ENCODE measurements at places on chromosomes 1 and 21.
A peak's percentile ranks its signal among the peaks of the same experiment; 100 is the strongest.

DNA sequence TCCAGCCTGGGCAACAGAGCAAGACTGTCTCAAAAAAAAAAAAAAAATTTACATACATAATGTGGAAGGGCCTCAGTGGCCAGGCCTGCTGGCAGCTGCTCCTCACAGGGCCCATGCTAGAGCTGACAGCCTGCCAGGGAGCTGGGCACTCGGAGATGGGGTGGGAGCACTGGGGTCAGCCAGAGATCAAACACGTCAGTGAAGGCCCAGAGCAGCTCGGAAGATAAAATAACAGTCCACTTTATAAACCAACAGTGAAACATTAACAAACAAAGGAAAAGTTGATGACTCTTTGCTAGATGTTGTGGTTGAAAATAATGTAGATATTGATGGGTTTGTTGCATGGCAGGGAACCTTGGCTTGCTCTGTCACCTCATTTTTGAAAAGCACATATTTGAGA, 42.7 kb downstream of the ATP5PF start:
- H3K4me3 ChIP-seq: no peak overlapping the region
- DNase-seq: no peak
- H3K4me1 ChIP-seq: no peaks in the 10 kb centered on the region
- H3K27ac ChIP-seq: no peak overlapping the region
- H3K27me3 ChIP-seq: no peaks in the 10 kb centered on the region

GRCh38 chr1:42955311-42956063, 3.2 kb downstream of the SLC2A1 start:
- DNase-seq: no peak
- no peak overlapping the region for H3K4me3 ChIP-seq
- no peak overlapping the region for H3K27ac ChIP-seq
- H3K27me3 ChIP-seq: no peaks in the 10 kb centered on the region
- H3K4me1 ChIP-seq: peaks cover 67% of the 10 kb centered on the region

- no peak overlapping the region for H3K27ac ChIP-seq
- H3K4me1 ChIP-seq: peaks cover 49% of the 10 kb centered on the region
- H3K36me3 ChIP-seq: peaks cover 44% of the 10 kb centered on the region
Observed at GRCh38 chr1:2232255-2232915, 4.3 kb downstream of the SKI start.

- H3K4me1 ChIP-seq: peaks cover 26% of the 10 kb centered on the region
- H3K4me3 ChIP-seq: no peak overlapping the region
- no peaks in the 10 kb centered on the region for H3K27me3 ChIP-seq
- DNase-seq: no peak
Observed at GRCh38 chr21:42236014-42236413, 17.1 kb downstream of the ABCG1 start.

DNA sequence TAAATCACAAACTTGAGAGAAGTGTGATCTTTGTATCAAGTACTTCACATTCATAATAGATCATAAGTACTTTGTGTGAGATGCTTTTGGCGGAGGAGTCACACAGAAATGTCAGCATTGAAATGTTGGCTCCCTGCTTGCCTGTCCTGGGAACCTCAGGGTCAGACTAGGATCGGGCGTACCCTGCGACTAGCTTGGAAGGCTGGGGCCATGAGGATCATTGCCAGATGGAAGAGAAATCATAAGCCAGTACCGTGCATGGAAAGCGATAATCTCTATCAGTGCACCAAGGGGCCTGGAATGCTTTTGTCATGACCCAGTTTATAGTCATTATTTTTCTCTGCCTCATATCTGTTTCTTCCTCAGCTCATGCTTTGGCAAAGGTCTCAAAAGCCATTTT, 35.5 kb downstream of the MTR start:
- DNase-seq: no peak
- no peak overlapping the region for H3K4me3 ChIP-seq
- no peaks in the 10 kb centered on the region for H3K27me3 ChIP-seq
- H3K4me1 ChIP-seq: no peaks in the 10 kb centered on the region

GRCh38 chr1:73359001-73359400, 839.0 kb downstream of the LRRIQ3 start:
- H3K4me1 ChIP-seq: no peaks in the 10 kb centered on the region
- no peaks in the 10 kb centered on the region for H3K36me3 ChIP-seq
- no peak for DNase-seq
- no peak overlapping the region for H3K4me3 ChIP-seq
- no peak overlapping the region for H3K27ac ChIP-seq
- no peaks in the 10 kb centered on the region for H3K27me3 ChIP-seq

- no peak overlapping the region for H3K4me3 ChIP-seq
- no peaks in the 10 kb centered on the region for H3K27me3 ChIP-seq
- DNase-seq: no peak
- H3K4me1 ChIP-seq: peaks cover 12% of the 10 kb centered on the region
Observed at GRCh38 chr1:1083416-1084371, 9.6 kb upstream of the RNF223 start.

DNA sequence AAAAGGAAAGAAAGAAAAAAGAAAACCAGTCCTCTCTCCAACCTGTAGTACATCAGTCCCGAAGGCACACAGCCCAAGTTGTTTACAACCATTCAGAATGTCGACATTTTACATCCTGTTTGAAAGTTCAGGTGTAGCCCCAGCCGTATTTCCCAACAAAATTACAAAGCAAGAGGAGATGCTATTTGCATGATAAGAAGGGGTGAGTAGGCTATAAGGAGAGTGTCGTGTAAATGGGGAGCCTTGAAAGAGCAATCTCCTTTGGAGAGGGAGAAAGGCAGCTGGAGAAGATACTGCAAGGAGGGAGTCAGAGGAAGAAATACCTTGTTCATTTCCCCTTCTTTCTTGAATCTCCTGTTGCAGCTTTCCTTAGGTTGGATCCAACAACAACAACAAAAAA, 35.5 kb upstream of the DENND1B start:
- H3K4me3 ChIP-seq: no peak overlapping the region
- no peaks in the 10 kb centered on the region for H3K4me1 ChIP-seq
- no peaks in the 10 kb centered on the region for H3K36me3 ChIP-seq
- no peak overlapping the region for H3K27ac ChIP-seq

DNA sequence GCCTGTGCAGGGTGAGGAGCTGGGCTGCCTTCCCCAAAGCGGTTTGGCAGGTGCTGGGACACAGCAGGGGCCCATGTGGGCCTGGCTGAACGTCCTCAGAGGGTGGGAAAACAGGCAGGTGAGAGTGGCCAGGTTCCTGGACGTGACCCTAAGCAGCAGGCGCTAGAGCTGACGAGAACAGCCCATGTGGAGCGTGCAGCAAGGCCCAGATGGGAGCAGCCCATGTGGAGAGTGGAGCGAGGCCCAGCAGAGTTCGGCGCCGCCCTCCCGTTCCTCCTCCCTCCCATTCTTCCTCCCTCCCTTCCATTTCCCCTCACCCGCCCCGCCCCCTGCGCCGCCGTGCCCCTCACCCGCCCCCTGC, 314.4 kb upstream of the VAMP3 start:
- H3K36me3 ChIP-seq: no peaks in the 10 kb centered on the region
- no peak overlapping the region for H3K4me3 ChIP-seq
- no peak overlapping the region for H3K27ac ChIP-seq
- H3K4me1 ChIP-seq: no peaks in the 10 kb centered on the region
- DNase-seq: no peak
- no peaks in the 10 kb centered on the region for H3K27me3 ChIP-seq

- peaks cover 23% of the 10 kb centered on the region for H3K27me3 ChIP-seq
- no peak overlapping the region for H3K4me3 ChIP-seq
- no peak overlapping the region for H3K27ac ChIP-seq
- DNase-seq: no peak
- H3K4me1 ChIP-seq: peaks cover 23% of the 10 kb centered on the region
- 0 out of 2 replicates have a peak, but pooled peaks cover 2% of the 10 kb centered on the region for H3K36me3 ChIP-seq
Observed at GRCh38 chr1:41359211-41360073, 1.8 kb upstream of the FOXO6 start.

DNA sequence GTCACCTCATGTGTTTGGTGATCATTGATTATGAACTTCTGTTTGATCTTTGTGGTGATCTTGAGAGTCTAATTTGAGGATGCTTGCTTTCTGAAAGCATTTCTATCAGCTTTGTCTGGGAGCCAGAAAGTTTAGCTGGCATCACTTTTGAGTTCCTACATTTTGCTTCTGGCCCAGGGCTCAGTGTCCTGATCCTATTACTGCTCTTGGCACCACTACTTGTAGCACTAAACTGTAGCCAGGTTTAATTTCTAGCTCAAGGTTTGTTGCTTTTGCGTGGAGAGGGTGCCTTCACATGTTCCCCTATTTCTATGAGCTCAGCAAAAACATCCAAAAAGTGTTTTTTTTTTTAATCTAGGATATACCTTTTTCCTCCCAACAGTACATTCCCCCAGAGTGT, 9.3 kb downstream of the TTC3 start:
- H3K36me3 ChIP-seq: peaks cover 9% of the 10 kb centered on the region
- no peaks in the 10 kb centered on the region for H3K27me3 ChIP-seq
- H3K4me3 ChIP-seq: no peak overlapping the region
- H3K27ac ChIP-seq: no peak overlapping the region
- DNase-seq: no peak

DNA sequence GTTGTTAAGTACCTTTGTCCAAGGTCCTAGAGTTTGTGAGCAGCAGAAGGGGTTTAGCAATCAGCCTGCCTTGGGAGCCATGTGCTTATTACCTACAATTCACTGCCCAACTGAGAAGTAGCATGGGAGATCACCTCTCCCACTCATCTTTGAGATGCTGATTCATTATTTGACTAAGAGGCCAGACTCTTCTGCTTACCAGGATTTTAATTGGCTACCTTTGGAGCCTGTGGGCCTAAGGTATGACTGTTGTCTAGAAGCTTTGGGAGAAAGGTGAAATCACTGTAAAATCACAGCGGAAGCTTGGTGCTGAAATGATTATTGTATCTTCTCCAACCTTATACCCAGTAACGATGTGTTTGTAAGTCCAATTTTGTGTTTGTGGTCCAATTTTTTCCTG, 213.4 kb downstream of the ST6GALNAC3 start:
- H3K4me3 ChIP-seq: no peak overlapping the region
- no peaks in the 10 kb centered on the region for H3K4me1 ChIP-seq
- H3K36me3 ChIP-seq: no peaks in the 10 kb centered on the region
- DNase-seq: no peak

GRCh38 chr1:26036756-26037281, 9.1 kb downstream of the SLC30A2 start:
- no peak overlapping the region for H3K4me3 ChIP-seq
- no peak overlapping the region for H3K27ac ChIP-seq
- H3K4me1 ChIP-seq: peaks cover 19% of the 10 kb centered on the region

GRCh38 chr1:211579440-211580302, 710 bp upstream of the SLC30A1 start:
- DNase-seq: peak; percentile 73
- peaks cover 28% of the 10 kb centered on the region for H3K36me3 ChIP-seq
- H3K4me1 ChIP-seq: peaks cover 22% of the 10 kb centered on the region
- H3K27me3 ChIP-seq: no peaks in the 10 kb centered on the region
- no peak overlapping the region for H3K27ac ChIP-seq

DNA sequence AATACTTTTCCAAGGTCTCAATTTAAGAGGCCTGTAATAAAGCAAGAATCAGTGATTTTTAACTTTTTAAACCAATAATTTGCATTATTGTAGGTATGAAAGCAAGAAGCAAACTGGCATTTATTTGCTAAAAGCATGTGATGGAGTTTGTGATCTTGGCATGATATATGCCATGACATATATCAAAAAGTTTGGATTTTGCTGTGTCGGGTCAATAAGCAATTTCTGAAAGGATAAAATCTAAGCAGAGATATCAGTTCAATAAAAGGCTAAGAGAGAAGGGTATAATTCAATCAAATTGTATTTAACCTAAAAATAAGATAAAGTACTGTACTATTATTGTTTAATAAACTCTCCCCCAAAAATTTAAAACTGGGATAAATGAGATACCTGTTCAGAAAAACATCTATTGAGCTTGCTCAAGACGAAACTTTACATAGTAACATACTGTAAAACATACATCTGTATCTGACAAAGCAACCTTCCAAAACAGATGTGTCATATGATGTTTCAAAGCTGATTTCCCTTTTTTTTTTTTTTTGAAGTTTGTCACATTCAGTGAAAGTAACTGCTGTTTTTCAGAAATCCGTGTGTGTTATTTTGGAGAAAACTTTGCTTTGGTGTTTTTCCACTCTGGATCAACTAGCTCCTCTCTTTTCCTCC, 74.5 kb downstream of the TGFBR3 start:
- no peaks in the 10 kb centered on the region for H3K36me3 ChIP-seq
- no peak overlapping the region for H3K27ac ChIP-seq
- peaks cover 17% of the 10 kb centered on the region for H3K4me1 ChIP-seq
- no peaks in the 10 kb centered on the region for H3K27me3 ChIP-seq

Measured in SJSA1 (cell line).